Dermis blood vessel endothelial cell (primary cell): ENCODE measurements at places on chromosomes 16 and 17.

- DNase-seq = no peak
These were observed 111.4 kb downstream of the METRNL start for GRCh38 chr17:83190601-83191387.

DNA sequence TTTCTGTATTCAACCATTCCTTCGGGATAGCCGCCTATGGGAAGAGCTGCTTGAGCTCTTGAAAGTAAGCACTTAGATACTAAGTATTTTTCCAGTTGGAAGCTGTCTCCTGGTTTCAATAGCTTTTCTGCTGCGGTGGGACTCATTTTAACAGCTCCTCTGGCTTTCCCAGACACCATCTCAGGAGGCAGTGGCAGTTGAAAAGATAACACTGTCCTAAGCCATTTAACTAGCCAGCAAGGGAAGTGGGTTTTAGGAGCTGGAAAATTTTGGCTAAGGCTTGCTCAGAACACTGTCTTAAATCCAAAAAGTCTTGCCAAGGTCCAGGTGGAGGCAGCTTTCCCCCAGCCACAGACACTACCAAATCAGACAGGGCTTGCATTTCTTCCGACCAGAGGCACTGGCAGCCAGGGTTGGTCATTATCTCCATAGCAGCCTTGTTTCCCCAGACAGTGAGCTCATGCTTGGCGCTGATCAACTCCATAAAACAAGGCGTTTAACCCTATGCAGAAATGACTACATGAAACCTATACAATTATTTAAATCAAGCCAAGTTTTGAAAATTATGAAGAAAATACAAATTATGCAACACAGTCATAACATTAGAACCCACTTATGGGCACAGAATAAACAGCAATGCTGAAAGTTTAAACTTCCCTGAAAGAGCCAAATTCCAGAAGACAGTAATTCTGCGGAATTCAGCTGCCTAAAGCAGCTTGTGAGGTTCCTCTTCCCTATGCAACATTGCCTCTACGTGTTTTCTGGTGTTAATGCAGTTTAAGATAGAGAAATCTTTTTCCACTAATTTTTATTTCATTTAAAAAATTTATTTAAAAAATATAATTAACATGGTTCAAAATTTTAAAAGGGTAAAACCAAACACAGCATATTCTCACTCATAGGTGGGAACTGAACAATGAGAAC lies 25.0 kb downstream of the GABARAPL2 start:
- peak; percentile 84 for DNase-seq

- no peak for DNase-seq
These were observed 13.1 kb downstream of the CORO7 start for GRCh38 chr16:4403133-4403949.

GRCh38 chr17:75048249-75048878 lies 1.3 kb downstream of the KCTD2 start:
- DNase-seq = no peak

DNA sequence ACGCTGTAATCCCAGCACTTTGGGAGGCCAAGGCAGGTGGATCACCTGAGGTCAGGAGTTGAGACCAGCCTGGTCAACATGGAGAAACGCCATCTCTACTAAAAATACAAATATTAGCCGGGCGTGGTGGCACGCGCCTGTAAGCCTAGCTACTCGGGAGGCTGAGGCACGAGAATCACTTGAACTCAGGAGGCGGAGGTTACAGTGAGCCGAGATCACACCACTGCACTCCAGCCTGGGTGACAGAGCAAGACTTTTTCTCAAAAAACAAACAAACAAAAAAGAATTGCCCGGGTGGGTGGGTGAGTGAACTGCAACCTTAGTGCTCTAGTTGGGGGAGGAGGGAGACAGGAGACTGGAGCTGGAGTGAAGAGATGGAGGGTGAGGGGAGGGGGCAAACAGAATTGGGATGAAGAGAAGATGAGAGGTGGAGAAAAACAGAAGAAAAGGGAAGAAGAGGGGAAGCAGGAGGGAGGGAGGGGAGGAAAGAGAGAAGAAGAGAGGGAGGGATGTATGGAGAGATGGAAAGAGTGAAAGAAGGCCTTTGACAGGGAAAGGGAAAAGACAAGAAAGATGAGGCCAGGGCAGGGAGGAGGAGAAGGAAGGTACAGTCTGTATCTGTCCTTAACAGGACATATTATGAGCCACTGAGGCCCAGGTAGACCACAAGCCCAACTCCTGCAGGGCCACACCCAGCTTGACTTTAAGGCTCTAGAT lies 5.5 kb upstream of the SRCIN1 start:
- no peak for DNase-seq

DNA sequence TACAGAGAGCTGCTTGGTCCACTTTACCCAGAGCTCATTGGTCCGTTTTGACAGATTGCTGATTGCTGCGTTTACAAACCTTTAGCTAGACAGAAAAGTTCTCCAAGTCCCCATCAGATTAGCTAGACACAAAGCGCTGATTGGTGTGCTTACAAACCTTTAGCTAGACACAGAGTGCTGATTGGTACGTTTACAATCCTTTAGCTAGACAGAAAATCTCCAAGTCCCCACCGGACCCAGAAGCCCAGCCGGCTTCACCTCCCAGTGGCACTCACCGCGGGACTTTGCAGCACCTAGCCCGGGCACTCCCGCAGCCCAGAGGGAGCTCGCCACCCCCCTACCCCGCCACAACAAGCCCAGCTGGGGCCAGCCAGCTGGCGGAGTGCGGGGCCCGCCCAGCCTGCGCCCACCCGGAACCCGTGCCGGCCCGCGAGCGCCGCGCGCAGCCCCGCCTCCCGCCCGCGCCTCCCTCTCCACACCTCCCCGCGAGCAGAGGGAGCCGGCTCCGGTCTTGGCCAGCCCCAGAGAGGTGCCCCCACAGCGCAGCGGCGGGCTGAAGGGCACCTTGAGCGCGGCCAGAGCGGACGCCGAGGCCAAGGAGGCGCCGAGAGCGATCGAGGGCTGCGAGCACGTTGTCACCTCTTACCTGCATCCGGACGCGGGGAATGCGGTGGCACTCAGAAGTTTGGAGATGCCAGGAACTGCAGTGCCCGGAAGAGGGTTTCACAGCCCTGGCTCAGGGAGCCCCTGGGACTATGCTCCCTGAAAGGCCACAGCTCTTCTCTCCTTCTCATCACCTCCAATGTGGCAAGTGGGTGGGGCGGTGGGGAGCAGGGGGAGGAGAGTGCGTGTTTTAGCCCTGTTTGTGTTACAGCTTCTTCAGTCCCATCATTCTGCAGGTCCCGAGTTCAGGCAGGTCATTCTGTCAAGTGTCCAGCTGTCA lies 1504.5 kb downstream of the CDH11 start:
- DNase-seq = no peak

- DNase-seq = no peak
These were observed 54.4 kb downstream of the COX10 start for GRCh38 chr17:14123619-14124278.

- DNase-seq = no peak
These were observed 12.0 kb downstream of the ARL4D start for GRCh38 chr17:43410557-43411368.

DNA sequence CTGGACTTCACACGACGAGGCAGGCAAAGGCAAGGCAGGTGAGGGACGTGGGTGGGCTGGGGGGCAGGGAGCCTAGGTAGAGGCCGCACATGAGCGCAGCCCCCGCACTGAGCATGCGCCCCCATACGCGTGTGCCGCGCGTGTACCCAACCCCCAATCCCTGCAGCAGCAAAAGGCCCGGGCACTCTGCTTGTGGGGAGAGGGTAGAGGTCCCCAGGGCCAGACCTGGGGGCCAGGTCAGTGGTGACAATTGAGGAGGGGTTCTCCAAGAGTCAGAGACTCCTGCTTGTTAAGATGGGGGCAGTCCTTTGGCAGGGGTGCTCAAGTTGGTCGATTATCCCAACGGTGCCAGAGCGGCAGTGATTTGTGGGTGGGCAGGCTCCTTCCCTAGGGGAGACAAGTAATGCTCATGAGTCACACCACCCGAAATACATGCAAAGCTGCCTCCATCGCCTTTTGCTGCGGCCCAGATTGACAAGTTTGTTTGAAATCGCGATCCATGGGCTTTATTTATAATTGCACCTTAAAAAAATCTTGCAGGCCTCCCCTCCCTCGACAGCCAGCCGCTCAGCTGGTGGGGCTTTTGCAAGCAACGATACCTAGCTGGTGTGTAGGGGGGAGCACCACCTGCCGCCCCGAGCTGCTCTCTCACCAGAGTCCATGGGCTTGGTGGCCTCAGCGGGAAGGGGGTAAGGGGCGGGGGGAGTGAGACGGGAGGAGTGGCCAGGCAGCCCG lies 1.1 kb upstream of the GIT1 start:
- DNase-seq = peak; percentile 37

- DNase-seq = peak; percentile 77
These were observed 6.6 kb downstream of the PHB1 start for GRCh38 chr17:49407981-49408501.

GRCh38 chr16:55655897-55656681 lies at the start of gene SLC6A2:
Gene SLC6A2 (plus strand): TSS chr16:55655988. CDS start chr16:55656695, 707 bp downstream.
- DNase-seq = peak; percentile 54

GRCh38 chr16:65312071-65312470 lies 190.2 kb upstream of the CDH11 start:
- DNase-seq = no peak

GRCh38 chr16:30896889-30897733 lies 697 bp downstream of the CTF1 start:
- DNase-seq = peak; percentile 92

DNA sequence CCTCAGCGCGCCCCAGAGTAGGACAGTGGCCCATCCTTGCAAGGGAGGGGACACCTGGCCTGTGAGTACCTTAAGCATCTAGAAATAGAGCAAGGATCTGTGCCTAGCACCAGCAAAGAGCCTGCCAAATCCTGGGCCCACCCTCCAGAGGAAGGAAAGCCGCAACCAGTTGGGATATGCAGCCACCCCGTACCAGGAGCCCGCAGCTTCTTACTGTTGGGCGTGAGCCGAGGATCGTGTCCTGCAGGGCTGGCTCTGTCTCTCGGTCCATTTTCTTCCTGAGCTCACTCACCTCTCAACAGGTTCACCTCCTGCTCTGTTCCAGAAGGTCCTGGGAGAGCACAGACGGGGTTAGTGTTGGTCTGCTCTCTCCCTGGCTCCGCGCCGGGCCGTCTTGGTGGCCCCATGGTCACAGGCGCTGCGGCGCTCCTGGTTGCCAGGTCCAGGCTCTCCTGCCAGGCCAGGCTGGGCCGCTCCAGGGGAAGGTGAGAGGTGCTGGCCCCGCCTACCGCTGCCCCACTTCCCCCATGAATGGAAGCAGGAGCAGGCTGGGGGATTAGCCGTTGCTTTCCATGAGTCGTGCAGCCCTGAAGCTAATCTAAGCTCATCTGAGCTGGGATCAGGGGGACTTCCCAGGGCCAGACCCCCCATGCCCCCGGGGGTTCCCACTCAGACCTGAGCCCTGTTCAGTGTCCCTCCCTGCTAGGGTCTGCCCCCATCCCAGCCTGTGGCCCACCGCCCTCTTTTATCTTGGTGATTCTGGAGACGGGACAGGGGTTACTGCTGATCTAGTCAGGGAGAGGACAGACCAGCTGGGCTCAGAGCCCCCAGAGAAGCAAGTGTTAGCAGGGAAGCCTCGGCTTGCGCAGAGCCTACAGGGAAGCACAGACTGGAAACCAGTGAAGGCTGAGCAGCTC lies 12.7 kb downstream of the ENDOV start:
- DNase-seq = no peak

DNA sequence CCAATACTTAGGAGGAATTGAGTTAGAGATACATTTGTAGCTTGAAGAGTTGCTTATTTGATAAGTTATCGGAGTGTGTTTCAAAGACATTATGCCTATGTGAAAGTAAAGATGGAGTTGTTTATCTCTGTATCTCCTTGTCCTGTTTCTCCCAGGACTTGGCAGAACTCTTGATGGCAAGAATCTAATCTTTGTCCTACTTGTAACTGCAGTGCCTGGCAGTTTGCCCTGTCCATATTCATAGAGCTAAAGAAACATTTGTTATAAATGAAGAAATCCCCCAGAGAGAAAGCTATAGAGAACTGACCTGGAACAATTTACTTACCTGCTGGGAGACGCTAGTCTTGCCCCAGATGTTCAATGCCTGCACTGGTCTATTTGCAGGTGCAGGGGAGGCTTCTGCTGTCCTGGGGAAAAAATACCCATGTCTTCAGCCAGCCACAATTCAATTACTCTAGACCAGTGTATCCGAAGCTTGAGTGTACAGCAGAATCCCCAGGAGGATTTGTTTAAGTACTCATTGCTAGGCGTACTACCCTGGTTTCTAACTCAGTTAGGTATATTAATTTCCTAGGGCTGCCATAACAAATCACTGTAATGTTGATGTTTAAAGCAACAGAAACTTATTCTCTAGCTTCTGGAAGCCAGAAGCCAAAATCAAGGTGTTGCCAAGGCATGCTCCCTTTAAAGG lies 410.0 kb upstream of the HSBP1 start:
- DNase-seq = no peak

DNA sequence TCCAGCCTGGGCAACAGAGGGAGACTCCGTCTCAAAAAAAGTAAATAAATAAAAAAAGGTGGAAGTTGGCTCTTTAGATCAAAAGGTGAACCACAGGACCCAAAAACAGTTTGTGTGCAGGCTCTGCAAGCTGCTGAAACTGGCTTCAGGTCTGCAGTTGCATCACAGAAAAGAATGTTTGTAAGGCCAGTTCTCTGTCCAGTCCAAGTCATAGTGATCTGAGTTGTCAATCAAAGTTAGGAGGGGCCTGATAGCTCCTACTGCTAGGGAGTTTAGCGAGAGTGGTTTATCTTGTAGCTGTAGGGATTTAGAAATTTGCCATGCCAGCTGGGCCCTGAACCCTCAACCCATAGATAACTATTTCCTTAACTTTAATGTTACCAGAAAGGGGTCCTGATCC lies 101.2 kb upstream of the CACNG5 start:
- DNase-seq = no peak

DNA sequence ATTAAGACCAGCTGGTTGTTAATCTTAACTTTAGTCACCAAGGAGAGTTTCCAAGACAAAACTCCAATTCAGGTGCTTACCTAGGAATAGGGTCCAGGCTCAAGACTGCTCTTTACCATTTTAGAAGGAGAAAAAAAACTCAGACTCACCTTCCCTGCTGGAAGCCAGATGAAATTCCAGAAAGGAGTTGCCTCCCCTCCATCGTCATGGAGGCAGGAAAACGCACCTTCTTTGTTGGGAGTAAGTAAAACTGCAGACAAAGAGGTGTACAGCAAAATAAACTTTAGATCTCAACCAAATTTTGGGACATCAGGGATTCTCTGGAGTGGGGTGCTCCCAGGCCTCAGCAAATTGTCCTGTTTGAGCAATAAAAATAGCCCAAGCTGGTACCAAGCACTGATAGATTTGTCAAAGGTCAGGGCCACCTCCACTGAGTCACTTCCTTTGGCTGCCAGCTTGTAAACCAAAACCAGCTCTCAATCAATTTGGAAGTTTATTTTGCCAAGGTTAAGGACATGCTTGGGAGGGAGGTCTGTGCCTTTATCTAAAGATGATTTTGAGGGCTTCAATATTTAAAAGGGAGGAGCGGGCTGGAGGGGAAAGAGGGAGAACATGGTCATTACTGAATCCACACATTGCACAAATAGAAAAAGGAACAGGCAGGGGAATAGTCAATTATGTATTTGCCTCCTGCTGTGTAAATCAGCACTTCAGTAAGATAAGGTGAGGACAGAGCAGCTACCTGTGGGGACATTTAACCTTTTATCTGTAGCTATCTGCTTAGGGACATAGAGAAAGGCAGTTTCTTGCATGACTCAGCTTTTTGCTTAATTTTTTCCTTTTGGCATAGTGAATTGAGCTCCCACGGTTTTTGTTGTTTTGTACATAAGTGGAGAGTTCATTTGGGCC lies 1.5 kb upstream of the ALDH3A2 start:
- DNase-seq = peak; percentile 52
